ENCODE measurements at places on chromosomes 6 and 20. TPM values are rescaled to one million over a fixed set of nuclear protein-coding genes. Genes with fewer than 3 reads are reported as not detected.

DNA sequence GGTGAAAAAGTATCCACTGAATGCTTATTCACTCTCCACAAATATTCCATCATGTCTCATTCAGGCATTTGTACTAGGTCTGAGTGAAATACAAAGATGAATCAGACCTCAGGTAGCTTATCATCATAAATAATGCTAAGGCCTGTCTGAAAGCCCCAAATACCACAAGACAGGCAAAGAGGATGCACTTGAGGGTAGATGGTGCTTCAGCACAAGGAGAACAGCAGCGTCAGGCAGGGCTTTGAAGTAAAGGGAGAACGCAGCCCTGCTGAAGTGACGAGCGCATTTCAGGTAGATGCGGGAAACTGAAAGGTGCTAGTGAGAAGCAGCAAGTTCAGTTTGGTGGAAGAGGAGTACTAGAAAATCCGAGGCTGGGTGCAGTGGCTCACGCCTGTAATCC, 38.7 kb downstream of the MAP3K5 start:
- DNase-seq: no peak

DNA sequence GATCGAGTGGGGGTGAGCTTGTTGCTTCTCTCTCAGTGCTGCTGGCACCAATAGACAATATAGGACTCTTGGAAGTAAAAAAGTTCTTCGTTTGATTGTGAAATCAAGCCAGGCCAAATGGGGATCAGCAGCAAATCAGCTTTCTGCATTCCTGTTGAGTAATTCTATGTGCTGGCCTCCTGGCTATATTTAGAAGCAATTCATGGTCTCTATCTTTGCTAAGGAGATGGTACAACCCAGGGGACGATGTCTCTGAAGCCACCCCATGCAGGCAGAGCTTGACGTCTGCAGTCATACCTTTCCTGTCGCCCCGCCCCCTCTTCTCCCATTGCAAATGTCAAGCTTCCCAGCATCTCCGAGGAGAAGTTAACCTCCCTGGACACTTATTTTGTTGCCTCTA, 199.1 kb downstream of the SCP2D1 start:
- DNase-seq: peak; percentile 33

GRCh38 chr6:118775381-118775780, 118.6 kb upstream of the ASF1A start:
- no peak for DNase-seq

DNA sequence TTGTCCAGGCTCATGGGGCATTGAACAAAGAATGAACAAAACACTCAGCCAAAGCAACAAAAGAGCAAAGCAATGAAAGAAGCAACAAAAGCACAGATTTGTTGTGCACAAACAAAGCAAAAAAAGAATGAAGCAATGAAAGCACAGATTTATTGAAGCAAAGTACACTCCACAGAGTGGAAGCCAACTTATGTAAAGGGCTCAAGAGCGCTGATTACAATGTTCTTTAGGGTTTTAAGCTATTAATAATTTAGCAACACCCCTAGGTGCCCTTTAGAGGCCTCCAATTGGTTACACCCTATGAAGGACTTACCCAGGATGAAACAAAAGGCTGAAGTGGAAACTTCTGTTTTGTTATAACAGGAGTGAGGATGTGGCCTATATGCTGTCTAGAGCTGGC, 179.2 kb upstream of the PROKR2 start:
- DNase-seq: no peak

- no peak for DNase-seq
These were observed 57.6 kb downstream of the NOL4L start for GRCh38 chr20:32527447-32528055.

DNA sequence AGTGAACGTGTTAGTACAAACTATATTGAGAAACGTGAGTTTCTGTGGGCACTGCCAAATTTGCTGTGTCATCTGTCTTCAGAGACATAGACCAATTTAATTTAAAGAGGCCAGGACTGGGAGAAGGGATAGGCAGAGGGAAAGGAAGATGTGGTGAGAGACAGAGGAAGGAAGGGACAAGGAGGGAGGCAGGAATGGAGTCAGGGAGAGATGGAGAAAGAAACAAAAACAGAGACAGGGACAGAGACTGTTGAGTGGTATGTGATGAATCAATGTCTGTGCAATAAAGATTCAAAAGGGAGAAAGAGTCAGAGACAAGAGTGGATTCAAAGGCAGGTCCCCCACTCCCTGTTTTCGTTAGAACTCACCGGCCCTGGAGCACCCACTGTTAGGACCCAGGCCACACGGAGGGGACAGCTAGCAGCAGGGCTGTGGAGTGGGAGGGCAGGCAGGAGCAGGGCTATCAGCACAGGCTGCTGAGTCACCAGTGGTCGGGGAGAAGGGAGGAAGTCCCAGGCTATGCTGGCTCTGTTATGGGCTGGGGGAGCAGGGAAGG, 51.6 kb upstream of the CHD6 start:
- DNase-seq: no peak

DOK5 gene
- 0.55 TPM for total RNA-seq

ITCH gene
- total RNA-seq: 68.1 TPM

TRPC4AP gene
- total RNA-seq: 62.5 TPM
